ENCODE measurements at places on chromosomes 6 and 20.

DNA sequence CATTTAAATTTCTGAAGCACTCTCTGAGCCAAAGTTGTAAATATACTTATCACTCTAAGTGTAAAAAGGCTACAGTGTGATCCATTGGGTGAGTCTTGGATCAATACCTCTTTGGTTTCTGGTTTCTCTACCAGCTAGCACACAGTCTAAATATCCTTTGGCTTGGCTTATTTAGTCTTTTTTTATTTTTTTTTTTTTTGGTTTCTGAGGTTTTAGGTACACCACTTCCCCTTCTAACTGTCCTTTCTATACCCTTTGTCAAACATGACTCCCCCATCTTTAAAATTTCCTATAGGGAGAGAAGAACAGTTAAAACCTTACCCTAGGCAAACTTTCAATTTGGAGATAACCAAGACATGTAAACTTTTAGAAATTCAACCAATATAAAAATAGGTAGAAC lies 379.0 kb downstream of the PHF3 start:
- DNase-seq: no peak

GRCh38 chr6:63783096-63783495 lies 147.5 kb downstream of the PHF3 start:
- no peak for DNase-seq

DNA sequence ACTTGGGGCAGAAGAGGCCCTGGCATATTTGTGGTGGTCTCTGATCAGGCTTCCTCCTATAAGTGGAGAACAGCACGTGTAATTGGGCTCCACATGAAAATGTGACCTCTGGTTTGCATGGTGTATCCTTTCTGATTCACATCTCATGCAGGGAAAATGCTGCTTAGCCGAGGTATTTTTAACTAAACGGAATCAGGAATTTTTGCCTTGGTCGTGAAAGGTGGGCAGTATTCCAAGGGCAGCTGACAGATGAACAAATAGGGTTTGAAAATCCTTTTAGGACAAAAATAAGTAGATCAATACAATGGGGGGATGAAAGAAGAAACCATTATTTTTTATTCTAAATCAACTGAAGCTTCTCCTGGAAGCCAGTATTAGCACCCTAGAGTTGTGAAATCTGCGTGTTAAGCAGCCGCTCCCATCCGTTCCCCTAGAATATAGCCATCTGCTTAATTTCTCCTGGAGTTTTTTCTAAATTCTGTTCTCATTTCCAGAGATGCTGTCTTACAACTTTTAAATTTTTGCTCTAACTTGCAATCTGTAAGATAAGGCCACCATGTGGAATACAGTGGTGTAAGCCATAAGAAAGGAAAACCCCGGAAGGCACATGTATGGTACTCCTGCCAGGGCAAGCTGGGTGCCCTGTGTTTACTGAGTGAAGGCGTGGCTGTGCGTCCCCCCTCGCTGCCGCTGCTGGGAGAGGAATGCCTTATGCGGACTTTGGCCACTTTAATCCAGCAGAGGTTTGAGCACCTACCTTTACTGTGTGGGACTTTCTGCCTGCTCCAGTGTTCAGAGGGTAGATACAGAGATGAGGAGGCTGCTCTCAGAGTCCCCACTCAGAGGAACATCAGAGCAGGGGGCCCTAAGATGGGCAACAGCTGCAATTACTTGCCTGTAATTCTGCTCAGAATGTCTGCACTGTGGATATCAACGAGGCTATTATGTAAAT lies 52.4 kb downstream of the SYNJ2 start:
- DNase-seq: no peak

DNA sequence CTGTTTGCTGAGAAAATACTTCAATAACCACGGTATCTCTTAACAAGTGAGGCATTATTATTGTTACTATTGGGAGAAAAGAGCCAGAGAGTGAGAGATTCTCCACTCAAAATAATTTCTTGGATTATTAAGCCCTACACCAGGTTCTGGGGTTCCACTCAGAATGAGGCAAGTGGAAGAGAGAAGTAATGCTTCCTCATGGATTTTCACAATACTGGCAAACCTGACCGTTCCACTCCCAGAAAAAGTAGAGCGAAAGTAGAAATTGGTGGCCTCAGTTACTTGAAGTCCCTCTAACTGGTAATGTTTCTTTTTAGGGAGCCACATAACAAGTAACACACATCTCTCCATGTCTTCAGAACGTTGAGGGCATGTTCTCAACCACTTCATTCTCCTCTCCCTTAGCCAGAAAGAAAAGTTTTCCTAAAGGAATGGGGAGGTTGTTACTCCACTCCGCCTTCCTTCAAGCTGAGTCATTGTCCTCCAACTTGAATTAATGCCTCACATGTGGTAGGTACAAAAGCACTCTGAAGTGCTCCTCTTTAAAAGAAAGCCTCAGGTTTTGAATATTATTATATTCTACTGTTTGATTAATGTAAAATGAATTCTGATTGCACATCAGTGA lies 1.9 kb downstream of the BAG2 start:
- no peak for DNase-seq

DNA sequence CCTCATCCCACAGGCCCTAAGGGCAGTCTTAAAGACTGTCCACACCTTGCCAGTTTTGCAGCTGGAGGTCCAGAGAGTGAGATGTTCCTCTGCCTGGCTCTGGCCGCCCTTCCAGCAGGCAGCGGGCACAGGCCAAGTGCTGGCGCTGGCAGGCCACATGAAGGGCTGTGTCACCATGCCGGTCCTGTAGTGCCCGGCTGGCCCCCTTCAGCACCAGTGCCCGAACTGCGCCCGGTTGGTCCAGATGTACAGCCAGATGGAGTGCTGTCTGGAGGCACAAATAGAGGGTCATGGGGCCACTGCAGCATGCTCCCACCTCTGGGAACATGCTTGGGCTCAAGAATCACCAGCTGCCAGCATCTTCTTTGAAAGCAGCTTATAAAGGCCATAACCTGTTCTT lies 3.8 kb downstream of the NFKBIE start:
- DNase-seq: no peak

- DNase-seq: no peak
Observed at GRCh38 chr6:30749554-30750378, 5.4 kb upstream of the IER3 start.

DNA sequence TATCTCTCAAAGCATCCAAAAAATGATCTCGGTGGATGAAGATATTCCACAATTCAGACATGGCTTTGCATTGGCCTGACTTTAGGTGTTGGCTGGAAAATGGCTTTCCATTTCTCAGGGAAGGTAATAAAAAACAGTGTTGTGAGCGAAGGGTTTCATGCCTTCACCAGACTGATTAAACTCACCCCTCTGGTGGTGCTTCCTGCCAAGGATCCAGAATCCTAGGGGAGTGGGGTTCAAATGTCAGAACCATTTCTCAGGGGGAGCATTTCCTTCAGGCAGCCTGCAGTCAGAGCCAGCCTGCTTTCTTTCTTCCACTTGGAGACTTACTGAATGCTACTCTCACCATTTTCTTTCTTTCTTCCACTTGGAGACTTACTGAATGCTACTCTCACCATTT lies 45.7 kb upstream of the SMIM28 start:
- no peak for DNase-seq

- no peak for DNase-seq
Observed at GRCh38 chr6:28239636-28240035, 12.4 kb downstream of the ZKSCAN4 start.

GRCh38 chr6:106126482-106126881 lies 40.3 kb downstream of the PRDM1 start:
- DNase-seq: no peak

DNA sequence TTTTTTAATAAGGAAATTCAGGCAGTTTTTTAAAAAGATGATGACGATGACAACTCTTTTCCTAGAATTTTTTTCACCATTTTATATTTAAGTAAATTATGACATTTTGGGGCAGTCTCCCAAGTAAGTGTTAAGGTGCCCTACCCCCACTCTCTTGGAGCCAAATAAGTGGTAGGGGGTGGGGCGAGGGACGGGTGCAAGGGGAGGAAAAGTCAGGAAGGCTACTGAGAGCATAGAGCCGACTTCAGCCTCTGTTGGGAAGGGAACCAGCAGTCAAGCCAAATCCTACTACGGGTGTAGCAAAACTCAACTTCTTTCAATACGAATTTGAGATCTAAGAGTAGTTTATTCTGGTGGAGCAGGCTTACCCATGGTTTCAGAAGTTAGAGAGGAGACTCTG lies 54.4 kb downstream of the KIZ start:
- no peak for DNase-seq

- DNase-seq: no peak
Observed at GRCh38 chr6:64680446-64680845, 1026.6 kb downstream of the EYS start.

DNA sequence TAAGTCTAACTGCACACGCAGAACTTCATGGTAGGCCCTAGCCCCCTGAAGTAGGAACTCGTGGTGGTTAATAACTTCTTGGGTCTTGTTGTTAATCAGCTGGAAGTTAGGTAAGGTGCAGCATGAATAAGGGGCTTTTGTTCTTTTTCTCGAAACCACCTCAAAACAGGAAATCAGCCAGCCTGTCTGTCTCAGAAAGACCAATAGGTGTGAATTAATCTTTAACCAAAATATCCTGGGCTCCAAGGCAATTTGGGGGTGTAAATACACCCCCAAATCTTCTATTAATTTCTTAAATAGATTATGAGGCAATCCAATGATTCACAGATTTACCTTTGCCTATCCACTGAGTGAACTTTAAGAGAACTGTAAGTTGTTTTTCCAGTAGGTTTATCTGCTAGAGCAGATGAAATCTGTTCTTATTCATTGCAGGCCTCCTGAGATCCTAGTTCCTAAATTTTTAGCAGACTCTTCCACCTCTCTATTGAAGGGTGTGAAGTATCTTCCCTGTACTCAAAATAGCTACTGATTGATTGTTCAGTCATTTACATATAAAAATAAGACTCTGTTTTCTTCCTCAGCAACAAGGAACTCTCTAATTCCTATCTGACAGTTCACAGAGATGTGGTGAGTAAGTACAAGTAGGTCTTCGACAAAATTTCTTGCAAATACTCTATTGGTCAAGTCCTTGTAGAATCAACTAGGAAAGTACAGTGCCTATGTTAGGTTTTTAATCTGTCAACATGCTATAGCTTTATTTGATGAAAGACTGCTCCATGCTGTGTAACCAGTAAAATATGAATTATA lies 427.1 kb upstream of the NOX3 start:
- DNase-seq: no peak

GRCh38 chr6:17349427-17349826 lies 44.0 kb upstream of the CAP2 start:
- no peak for DNase-seq

DNA sequence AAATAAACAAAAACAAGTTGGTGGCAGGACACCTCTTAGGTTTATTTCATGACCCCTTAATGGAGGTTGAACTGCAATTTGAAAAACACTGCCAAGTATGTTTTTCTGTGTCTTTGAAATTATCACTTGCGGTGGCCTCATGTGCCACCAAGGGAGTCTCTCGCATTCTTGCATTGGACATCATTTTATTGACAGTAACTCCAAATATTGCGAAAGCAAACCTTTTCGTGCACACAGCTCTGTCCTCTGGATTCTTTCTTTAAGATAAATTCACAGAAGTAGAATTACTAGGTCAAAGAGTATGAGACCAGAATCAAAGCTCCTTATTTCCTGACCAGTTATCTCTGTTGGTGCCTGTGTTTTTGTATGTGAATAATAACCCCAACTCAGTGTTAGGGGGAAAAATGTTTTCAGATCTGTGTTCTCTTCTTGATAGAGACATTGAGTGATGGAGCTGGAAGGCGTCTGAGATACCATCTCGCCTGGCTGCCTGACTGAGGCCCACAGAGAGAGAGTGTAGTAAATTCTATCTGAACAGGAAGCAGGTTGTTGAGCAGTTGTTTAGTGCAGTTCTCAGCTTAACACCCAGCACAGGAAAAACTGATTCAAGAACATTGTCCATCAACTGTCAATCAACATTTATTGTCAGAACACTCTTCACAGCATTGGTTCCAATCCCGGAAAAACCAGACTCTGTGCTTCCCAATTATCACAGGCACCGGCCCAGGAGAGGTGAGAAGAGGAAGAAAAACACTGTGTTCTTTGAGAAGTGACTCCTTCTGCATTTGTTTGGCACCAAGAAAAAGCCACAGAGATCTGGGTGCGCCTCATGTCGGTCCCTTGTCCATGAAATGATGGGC lies 2.2 kb upstream of the CCDC167 start:
- no peak for DNase-seq

DNA sequence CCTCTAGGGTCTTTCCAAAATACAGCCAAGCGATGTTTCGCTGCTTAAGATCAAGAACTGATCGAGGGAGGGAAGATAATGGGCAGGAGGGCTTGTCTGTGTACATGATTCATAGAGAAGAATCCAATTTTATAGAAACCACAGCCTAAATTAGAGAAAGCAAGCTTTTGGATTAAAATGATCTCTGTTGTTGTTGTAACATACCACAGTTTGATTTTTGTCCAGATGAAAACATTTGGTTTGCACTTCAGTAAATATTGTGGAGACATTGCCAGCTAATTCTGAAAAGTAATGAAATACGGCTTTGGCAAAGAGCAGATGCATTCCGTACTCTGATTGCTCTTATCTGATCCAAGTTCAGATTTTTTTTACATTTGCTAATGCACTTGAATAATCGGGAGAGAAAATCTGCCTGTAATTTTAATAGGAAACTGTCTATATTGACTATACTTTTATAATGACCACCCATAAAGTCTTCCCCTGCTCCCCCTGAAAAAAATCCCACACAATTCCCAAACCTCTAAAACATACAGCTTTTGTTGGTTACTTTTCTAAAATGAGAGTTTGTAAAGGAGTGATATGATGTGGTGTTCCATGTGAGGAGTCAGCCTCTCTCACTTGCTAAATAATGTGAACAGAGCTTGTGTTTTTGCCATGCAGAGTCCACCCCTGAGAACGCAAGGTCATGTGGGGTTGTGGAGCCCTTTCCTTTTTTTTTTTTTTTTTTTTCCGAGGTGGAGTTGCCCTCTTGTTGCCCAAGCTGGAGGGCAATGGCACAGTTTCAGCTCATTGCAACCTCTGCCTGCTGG lies 199.9 kb downstream of the DTNBP1 start:
- DNase-seq: no peak

DNA sequence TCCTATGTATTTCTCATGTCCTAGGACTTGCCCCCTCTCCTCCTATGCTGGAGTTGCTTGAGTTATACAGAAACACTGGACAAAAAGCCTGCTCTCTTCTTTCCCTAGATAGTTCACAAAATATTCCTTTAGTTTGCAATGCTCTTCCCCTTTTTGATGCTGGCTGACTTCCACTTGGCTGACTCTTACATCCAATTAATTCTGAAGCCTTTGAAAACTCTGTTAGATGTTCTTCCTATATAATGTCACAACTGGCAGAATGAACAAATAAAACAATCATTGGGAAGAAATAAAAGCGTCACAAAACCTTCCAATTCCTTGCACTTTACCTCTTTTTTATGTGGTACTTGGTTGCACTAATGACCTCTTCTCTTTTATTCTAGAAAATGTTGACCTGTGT lies 253.8 kb upstream of the CITED2 start:
- no peak for DNase-seq

- no peak for DNase-seq
Observed at GRCh38 chr20:41175727-41176330, 38.5 kb downstream of the PLCG1 start.

GRCh38 chr20:63102721-63103375 lies 96.1 kb upstream of the BHLHE23 start:
- DNase-seq: no peak

GRCh38 chr20:11067359-11067758 lies 393.6 kb upstream of the JAG1 start:
- DNase-seq: no peak

GRCh38 chr6:167450626-167451025 lies 125.7 kb downstream of the TTLL2 start:
- no peak for DNase-seq

- DNase-seq: no peak
Observed at GRCh38 chr6:16316741-16317251, 78.4 kb downstream of the GMPR start.

- no peak for DNase-seq
Observed at GRCh38 chr6:2658788-2659187, 91.9 kb downstream of the MYLK4 start.

Data from renal cortex interstitium (tissue), 15 donors.